NCI-H1048 (cell line): ENCODE measurements at places on chromosomes 13 and 19.

- DNase-seq = no peak
Observed at GRCh38 chr13:39269411-39269810, 231.2 kb downstream of the NHLRC3 start.

DNA sequence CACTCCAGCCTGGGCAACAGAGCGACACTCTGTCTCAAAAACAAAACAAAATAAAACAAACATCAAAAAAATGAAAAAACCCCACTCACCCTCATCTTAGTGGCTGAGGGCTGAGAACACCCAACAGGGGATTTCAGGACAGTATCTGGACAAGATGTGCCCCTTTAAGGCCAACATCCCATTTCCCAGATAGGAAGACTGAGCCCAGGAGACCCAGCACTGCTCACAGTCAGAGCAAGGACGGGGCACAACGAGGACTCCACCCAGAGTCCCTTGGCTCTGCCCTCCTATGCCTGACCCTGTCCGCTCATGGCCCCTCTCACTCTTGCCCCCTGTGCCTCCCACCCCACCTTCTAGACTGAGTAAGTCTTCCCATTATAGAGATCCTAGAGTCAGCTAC is 52.9 kb upstream of the CYP4F8 start:
- no peak for DNase-seq

GRCh38 chr13:23743278-23744076 is 145.7 kb downstream of the MIPEP start:
- DNase-seq = no peak

- DNase-seq = no peak
Observed at GRCh38 chr13:76027131-76027530, 391.0 kb downstream of the LMO7 start.

DNA sequence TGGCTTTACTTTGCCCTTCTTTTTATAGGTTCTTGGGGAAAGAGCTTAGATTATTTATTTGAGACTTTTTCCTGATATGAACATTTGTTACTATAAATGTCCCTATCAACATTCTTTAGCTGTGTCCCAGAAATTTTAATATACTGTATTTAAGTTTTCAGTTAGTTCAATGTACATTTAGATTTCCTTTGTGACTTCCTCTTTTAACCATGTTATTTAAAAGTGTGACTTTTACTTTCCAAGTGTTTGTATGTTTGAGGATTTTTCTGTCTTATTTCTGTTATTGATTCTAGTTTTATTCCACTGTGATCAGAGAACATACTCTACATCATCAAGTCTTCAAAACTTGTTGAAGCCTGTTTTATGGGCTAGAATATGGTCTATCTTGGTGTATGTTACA is 72.7 kb upstream of the SPRY2 start:
- no peak for DNase-seq

- no peak for DNase-seq
Observed at GRCh38 chr13:43629691-43630480, 156.9 kb downstream of the ENOX1 start.

- no peak for DNase-seq
Observed at GRCh38 chr19:14826006-14826405, 9.0 kb downstream of the OR7A5 start.

DNA sequence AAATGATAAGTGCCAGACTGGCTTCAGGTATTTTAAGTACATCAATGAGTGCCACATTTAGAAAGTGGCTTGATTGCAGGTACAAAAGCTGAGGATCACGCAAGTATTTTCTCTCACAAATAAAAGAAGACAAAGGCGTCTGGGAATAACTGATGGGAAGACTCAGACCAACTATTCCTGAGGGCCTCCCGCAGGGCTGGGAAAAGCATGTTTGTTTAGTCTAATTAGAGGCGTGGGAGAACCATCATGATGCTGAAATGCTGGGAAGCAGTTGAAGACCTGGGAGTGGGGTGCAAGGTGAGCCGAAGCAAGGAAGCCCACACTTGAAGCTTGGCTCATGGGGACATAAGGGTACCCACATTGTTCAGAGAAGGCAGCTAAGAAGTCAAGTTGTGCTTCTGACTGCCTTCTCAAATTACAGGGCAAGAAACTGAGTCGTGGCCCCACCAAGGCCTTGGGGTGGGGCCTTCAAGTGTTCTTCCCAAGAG is 536.0 kb downstream of the MYO16 start:
- no peak for DNase-seq

- no peak for DNase-seq
Observed at GRCh38 chr19:46732966-46733689, 12.7 kb upstream of the FKRP start.

DNA sequence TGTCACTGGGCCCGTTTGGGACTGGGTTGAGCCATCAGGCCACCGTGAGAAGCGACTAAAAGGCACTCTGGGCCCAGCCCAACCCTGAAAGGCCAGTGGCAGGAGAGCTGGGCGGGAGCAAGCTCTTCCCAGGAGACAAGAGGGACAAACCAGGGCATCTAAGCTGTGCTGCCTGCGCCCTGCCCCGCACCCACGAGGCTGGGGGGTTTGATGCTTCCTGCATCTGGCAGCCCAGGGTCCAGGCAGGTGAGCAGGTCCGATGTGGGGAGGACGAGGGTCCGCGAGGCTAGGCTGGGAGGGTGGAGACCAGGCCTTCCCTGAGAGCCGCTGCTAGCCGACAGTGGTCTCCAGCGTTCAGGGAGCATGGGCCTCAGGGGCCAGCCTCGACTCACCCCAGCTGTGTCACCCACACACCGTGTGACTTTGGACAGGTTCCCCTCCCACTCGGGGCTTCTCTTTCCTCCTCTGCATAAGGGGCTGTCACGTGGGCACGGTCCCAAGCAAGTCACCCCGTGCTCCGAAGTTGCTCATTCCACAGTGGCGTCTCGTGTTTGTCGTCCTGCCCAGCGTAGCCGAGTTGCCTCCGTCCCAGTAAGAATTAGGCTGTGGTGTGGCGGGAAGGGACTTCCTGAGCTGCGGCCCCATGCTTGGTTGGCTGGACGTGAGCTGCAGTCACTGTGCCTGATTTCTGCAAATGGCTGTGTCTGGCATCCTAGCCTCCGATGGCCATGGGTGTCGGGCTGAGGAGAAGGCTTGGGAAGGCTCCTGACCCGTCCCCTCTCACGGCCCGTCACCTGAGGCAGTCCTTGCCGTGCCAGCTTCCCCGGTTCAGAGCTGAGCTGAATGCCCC is 15.8 kb downstream of the PLIN4 start:
- no peak for DNase-seq

DNA sequence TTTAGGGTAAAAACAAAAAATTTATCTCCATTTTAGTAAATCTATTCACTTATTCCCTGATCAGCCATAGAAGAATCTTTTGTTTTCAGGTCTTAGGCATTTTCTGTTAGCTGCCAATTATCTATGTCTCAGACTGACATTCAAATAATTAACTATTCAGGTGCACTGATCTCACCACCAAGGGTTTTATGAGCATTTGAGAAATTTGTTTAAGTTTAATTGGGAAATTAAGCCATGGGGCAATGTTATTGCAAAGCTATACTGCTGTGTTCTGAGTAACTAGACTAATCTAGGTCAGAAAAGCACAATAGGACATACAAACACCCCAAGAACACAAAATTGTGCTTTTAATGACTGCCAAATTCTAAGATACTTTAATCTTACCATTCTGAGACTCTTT is 210.7 kb upstream of the EDNRB start:
- no peak for DNase-seq

- DNase-seq = no peak
Observed at GRCh38 chr19:56341948-56342347, 27.3 kb upstream of the ZSCAN5A start.

GRCh38 chr13:33125821-33126570 is 109.8 kb downstream of the KL start:
- no peak for DNase-seq

DNA sequence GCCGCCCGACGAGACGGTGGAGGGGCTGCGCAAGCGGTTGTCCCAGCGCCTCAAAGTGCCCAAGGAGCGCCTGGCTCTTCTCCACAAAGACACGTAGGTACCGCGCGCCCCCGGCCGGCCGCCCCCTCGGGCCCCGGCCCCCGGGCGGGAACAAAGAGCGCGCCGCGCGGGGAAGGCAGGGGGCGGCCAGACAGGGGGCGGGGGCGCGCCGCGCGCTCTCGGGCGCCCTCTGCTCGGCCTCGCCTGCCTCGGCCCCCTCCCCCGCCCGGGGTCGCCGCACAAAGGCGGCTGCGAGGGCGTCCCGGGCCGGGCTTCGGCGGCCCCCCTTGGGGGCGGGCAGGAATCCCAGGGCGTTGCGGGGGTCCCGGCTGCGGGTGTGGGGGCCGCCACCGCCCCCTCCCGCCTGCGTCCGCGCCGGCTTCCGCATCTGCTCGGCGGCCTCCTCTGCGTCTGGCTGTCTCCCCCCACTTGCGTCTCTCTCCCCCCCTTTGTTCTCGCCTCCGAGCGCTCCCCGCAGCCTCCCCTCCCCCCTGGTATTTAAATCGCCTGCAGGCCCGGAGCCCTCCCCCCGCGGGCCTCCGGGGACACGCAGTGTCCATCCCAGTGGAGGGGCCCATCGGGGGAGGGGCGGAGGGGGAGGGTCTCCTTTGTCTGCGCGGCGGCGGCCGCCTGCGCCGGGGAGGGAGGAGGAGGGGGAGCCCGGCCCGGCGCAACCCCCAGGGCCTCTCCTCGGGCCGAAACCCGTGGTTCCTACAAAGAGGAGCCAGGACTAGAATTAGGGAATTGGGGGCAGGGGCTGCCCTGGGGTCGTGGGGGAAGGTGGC is 2.3 kb downstream of the MIDN start:
- DNase-seq = no peak

DNA sequence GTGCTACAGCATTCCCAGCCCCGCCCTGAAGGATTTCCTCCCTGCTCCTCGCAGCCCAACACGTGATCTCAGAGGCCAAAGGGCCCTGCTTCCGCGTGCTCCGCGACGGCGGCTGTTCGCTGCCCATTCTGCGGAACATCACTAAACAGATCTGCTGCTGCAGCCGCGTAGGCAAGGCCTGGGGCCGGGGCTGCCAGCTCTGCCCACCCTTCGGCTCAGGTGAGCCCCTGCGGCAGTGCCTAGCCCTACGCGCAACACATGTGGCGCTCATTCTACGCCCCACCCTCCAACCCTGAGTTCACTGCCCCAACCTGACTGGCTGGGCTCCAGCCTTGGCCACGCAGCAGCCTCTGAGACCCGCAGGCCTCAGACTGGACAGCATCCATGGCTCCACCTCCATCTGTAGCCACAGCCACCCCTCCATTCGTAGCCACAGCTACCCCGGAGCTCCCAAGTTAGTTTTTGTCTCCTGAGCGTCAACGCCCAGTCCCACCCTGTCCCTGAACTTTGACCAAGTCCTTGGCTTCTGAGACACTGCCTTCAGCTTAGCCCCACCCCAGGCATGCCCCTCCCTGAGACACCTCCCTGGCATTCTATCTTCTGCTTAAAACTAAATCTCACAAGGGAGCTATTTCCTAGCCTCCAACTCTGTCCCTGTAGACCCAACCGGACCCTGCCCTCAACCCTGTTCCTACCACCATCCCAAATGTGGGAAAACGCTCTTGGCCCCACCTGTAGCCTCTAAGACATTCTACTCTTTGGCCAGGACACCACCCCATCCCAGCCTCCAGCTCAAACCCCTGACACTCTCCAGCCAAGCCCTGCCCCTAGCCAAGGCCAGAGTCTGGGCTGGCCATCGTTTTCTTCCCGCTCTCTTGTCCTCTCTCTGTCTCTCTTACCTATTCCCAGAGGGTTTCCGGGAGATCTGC is 6.4 kb downstream of the LTBP4 start:
- no peak for DNase-seq

- DNase-seq = no peak
Observed at GRCh38 chr19:46025835-46026234, 3.0 kb upstream of the PGLYRP1 start.

- no peak for DNase-seq
Observed at GRCh38 chr19:5964816-5965565, 12.9 kb downstream of the RANBP3 start.

GRCh38 chr19:31906111-31906871 is 439.1 kb upstream of the ZNF507 start:
- DNase-seq = no peak

DNA sequence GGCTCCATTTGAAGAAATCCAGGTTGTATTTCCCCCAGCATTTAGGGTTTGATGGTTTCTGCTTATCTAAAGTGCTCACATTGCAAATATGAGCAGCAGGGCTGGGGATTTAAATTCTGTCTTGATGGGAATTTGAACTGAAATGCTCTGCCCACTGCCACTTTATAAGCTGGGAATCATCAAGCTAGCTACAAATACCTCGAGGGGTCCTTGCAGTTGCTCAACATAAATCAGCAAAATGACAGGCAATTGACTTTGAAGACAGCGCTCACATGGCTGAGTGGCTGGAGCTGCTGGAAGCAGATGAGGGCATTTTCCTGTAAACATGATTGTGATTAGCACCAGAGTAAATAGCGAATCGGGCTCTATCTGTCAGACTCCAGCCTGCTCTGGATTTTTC is 39.4 kb upstream of the MEDAG start:
- DNase-seq = no peak

GRCh38 chr19:33266974-33267484 is 35.3 kb downstream of the CEBPA start:
- no peak for DNase-seq

DNA sequence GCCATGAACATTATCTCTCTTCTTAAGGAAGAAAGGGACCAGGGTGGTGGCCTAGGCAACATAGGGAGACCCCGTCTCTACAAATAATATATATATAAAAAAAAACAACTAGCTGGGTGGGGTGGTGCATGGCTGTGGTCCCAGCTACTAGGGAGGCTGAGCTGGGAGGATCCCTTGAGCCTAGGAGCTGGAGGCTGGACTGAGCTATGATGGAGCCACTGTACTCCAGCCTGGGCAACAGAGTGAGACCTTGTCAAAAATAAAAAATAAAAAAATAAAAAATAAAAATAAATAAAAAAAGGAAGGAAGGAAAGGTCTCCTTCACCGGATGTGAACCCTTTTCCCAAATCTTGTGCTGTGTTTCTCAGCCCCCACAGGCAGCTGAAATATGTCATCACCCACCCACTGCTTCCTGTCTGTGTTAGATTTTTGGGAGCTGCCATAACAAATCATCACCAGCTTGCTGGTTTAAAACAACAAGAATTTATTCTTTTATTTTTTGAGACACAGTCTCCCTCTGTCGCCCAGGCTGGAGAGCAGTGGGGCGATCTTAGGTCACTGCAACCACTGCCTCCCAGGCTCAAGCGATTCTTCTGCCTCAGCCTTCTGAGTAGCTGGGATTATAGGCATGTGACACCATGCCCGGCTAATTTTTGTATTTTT is 9.5 kb upstream of the TSPAN16 start:
- DNase-seq = no peak

DNA sequence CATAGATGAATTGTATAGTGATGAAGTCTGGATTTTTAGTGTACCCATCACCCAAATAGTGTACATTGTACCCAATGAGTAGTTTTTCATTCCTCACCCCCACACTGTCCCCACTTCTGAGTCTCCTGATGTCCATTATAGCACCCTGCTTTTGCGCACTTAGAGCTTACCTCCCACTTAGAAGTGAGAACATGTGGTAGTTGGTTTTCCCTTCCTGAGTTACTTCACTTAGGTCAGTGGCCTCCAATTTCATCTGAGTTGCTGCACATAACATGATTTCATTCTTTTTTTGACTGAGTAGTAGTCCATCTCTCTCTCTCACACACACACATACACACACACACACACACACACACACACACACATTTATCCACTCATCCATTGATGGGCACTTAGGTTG is 43.2 kb upstream of the ALOX5AP start:
- DNase-seq = no peak
